NCI-H1092 (cell line): ENCODE measurements at places on chromosomes 2 and 18.

DNA sequence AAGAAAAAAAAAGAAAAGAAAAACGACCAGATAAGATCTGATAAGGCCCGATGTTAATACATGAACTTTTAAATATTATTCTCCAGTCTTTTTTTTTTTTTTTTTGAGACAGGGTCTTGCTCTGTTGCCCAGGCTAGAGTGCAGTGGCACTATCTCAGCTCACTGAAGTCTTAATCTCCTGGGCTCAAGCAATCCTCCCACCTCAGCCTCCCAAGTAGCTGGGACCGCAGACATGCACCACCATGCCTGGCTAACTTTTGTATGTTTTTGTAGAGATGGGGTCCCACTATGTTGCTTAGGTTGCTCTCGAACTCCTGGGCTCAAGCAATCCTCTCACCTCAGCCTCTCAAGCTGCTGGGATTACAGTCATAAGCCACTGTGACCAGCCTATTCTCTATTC is 1.6 kb downstream of the ABCG5 start:
- no peak for DNase-seq

- DNase-seq = no peak
Measured at GRCh38 chr2:134737671-134738070, 18.9 kb upstream of the TMEM163 start.

- DNase-seq = no peak
Measured at GRCh38 chr18:54734059-54734458, 94.2 kb upstream of the RAB27B start.

GRCh38 chr2:101295895-101296294 is 12.6 kb downstream of the RNF149 start:
- no peak for DNase-seq

DNA sequence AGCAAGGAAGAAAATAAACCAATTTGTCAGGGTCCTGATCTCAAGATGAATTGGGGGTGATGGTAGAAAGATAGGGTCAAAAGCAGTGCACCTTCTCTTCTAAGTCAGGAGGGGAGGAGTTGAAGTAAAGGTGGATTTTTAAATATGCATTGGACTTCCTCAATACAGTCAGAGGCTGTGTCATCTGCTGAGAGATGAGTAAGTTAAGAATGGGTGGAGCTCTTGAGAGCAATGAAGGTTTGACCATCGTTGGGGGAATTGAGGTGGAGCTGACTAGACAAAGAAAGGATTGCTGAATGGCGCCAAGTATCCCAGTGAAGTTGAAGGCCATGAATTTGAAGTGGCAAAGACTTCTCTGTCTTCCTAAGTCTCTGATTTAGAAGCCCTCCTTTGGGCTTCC is 18.4 kb upstream of the CPO start:
- DNase-seq = no peak

- no peak for DNase-seq
Measured at GRCh38 chr2:99794414-99794813, 304.6 kb upstream of the REV1 start.

DNA sequence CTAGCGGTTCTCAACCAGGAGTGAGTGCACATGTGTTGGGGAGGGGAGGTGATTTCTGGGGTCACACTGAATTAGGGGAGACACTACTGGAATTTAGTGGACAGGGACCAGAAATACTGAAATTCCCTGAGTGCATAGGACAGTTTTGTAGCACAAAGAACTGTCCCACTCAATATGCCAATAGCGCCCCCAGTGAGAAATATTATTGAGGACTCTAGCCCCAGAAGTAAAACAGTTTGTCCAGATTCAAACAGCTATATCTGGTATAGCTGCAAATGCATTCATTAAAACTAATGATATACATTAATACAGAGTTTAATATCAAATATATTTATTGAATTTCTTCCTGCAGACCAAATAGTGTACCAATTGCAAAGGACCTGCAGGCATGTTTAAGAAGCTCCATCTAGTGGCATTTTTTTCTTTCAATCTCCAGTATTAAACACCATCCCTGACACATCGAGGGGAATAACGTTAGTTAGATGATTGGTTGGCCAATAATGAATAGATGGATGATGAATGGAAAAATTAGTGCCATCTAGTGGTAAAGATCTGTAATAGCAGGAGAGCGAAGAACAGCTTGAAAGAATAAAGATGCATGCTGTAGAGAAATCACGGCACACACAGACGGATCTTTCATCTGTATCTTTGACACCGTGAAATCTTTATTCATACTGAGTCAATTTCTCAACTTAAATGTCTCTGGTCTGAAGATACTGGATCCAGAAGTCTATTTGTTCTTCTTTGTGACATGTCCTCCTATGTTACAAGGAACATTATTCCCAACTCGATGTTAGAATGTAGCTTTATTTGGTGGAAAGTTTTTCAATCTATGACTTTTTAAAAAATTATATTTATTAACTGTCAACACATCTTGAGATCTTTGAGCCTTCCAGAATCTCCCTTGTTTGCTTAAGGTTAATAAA is 62.5 kb downstream of the DHRS9 start:
- peak; percentile 4 for DNase-seq

GRCh38 chr2:161406316-161406715 is 9.8 kb upstream of the TBR1 start:
- no peak for DNase-seq

- DNase-seq = no peak
Measured at GRCh38 chr2:72581560-72582181, 244.2 kb downstream of the EXOC6B start.

GRCh38 chr2:3575534-3576262 is 638 bp downstream of the RPS7 start:
- DNase-seq = no peak

GRCh38 chr2:237045449-237045848 is 40.2 kb upstream of the COPS8 start:
- no peak for DNase-seq

DNA sequence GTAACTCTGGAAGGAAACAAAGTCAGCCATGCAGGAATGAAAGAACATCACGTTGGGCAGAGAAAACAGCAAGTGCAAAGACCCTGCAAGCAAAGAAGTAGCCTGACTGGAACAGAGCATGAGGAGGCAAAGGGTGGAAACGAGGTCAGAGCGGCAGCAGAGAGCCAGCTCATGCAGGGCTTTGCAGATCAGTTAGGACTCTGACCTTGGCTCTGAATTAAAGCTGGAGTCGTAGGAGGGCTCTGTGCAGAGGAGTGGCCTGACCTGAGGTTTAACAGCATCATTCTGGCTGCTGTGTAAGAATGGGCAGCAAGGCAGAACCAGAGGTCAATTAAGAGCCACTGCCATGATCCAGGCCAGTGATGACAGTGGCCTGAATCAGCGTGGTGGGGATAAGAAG is 220.7 kb downstream of the PRKCE start:
- DNase-seq = no peak

DNA sequence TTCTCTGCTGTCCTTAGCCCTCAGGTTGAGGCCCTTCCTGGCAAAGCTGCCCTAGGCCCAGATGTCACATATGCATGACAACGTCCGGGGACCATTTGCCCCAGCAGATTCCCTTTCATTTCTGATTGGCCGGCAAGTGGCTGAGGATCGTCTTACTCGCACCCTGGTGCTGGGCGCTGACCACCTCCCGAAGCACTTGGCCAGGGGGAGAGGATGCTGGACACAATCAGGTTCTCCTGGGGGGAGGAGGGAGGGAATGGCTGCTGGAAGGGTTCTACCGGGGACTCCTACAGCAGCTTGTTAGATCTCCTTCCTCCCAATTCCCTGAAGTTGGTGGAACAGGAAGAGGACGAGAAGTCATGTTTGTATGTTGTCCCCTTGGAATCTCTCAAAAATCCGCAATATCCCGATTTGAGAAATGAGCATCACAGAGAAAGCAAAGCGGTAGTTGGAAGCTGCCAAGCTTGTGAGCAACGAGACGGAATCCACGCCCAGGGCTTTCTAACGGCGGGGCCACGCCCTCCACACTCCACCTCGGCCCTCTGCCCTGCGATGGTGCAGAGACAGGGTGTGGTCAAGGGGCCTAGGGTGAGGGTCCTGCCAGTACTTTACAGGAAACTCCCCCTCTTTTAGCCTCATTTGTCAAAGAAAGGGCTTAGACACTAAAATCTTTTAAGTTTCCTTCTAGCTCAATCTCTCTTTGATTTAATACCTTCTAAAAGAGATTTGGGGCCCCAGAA is 61.8 kb upstream of the YWHAQ start:
- no peak for DNase-seq

GRCh38 chr18:966759-967576 is 62.3 kb downstream of the ADCYAP1 start:
- no peak for DNase-seq

DNA sequence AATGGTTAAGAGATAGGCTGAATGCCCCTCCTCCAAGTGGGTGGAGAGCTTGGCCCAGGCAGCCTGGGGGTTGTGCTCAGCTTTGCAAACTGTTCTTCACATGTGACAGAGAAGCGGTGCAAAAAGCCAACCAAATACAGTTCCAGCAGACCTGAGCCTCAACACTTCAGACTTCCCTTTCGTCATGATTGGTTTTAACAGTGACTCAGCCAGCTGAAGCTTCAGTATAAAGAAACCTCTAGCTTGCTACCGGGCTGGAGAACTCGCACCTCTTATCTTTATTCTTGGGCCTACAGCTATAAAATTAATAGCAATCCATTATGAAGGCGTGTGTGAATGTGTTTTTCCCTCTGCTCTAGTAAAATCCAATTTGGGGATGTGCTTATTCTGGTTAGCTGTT is 20.0 kb downstream of the SETBP1 start:
- no peak for DNase-seq

DNA sequence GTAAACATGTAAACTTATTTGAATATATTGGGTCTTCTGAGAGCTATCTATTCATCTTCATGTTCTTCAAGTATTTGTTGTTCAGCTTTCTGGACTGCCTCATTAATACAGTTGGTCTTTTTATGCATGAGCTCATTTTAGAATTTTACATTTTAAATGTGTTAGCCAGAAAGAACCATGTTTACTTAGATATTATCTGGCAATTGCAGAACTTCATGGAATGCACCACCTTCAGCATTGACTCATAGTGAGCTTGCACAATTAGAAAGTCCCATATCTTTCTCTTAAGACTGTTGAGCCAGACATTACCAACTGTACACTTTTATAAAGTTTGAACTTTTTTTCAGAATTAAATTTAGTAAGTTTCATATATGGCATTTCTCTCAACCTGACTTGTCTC is 536.7 kb downstream of the RIT2 start:
- no peak for DNase-seq

GRCh38 chr18:62497190-62497772 is 25.5 kb upstream of the ZCCHC2 start:
- no peak for DNase-seq

- no peak for DNase-seq
Measured at GRCh38 chr2:47274054-47274782, 119.1 kb upstream of the STPG4 start.

- no peak for DNase-seq
Measured at GRCh38 chr2:129502781-129503180, 476.7 kb upstream of the RAB6C start.

GRCh38 chr18:45997700-45998151 is 30.6 kb upstream of the EPG5 start:
- DNase-seq = no peak

GRCh38 chr2:47003641-47004427 is 88.2 kb upstream of the MCFD2 start:
- no peak for DNase-seq

DNA sequence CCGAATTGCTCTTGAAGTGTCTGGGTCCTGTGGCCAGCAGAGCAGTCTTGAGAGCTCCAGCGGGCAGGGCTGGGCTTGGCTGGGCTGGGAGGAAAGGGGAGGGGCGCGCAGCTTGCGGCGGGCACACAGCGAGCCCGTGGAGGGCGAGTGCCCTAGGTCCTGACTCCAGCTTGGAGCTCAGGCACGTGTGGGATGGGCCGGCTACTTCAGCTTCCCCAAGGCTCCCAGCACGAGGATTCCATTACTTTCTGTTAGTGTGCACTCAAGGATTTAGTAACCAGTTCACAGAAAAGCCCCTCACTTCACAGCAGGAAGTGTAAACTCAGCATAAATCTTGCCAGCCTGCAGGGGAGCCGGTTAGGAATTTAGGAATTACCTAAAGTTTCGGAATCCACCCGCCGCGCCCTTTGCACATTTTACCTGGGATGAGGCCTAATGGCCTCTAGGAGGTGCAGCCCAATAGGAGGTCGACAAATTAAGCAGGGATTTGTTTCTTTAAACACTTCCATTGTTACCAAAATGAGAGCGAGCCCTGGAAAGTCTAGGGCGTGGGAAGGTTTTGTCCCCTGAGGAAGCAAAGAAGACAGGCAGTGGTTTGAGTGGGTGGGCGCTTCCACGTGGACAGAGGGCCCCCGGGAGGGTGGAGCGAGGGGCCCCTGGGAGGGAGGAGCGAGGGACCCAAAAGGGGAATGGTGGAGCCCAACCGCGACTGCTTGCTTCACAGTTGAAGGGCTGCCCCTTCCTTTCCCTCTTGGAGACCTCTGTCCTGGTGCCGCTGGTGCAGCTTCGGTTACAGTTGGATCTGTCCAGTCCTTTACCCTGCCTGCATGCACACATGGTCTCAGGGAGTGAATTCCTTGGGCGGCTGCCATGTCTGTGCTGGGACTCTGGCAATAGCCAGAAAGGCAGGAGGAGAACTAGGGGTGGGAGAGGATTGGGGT is 93.3 kb downstream of the CTAGE1 start:
- no peak for DNase-seq

DNA sequence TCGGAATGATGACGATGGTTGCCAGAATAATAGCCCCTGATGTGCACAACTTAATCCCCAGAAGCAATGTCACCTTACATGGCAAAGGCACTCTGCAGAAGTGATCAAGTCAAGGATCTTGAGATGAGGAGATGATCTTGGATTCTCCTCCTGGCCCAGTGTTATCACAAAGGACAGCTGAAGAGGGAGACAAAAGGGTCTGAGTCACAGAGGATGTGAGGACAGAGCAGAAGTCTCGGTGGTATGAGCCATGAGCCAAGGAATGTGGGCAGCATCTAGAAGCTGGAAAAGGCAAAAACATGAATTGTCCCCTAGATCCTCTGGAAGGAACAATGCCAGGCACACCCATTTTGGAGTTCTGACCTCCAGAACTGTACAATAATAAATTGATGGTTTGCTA is 358.5 kb downstream of the MYCN start:
- DNase-seq = no peak

DNA sequence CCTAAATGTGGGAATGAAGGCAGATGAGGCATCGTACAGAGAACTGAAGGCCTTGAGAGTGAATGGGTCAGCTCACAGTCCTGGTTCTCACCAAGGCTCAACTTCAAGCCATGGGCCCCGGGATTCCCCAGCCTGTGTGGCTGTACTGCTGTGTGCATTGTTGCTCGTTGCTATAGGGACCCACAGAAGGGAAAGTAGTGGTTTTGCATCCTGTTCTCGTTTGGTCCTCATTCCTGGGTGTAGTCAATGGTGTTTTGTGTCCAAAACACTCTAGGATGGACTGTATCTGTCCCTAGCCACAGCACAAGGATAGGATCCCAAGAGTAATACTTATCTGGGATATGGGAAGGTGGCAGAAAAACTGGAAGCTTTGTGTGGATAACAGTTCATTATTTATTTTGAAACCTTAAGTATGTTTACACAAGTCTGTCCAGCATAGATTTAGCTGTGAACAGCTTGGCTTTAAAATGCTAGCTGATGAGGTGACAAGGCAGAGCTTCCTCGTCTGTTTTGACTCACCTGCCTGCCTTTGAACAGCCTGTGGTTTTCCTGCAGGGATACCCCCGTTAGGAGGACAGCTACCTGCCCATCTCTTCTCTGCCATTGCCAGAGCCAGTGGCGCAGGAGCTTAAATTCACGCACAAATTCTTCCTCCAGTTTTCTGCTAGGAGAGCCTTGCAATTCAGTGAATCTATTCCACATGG is 85.0 kb downstream of the WDSUB1 start:
- DNase-seq = no peak
